ENCODE measurements at places on chromosomes 2 and 18.

- no peak for DNase-seq
These were observed 97.2 kb downstream of the SMAD7 start for GRCh38 chr18:48853588-48853987.

- DNase-seq, result no peak
These were observed 300.6 kb upstream of the SALL3 start for GRCh38 chr18:78679031-78679430.

- DNase-seq, result no peak
These were observed 48.5 kb downstream of the SOCS6 start for GRCh38 chr18:70337139-70337972.

- DNase-seq, result no peak
These were observed 15.2 kb downstream of the KCNJ3 start for GRCh38 chr2:154713675-154714074.

DNA sequence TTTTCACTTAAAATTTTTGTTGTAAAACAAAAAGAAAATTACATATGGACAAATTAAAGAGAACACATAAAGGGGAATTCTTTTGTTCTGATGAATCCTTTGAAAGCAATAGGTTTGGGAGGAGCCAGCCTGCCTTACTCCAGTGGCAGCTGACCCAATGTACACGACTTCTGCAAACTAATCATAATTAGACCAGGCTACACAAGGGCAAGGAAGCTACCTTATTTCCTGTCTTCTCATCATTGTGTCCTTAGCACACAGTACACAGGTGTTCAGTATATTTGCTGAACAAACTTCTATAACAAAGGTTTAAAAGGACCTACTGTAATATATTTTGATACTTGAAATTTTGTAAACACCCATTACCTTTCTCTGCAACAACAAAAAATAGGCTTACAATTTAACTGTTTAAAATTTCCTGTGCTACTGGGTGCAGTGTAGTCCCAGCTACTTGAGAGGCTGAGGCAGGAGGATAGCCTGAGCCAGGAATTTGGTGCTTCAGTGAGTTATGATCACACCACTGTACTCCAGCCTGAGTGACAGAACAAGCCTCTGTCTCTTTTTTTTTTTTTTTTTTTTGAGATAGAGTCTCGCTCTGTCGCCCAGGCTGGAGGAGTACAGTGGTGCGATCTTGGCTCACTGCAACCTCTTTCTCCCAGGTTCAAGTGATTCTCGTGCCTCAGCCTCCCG lies 18.9 kb downstream of the KCNG3 start:
- no peak for DNase-seq

GRCh38 chr2:71530641-71531332 lies 77.4 kb downstream of the DYSF start:
- DNase-seq, result no peak

DNA sequence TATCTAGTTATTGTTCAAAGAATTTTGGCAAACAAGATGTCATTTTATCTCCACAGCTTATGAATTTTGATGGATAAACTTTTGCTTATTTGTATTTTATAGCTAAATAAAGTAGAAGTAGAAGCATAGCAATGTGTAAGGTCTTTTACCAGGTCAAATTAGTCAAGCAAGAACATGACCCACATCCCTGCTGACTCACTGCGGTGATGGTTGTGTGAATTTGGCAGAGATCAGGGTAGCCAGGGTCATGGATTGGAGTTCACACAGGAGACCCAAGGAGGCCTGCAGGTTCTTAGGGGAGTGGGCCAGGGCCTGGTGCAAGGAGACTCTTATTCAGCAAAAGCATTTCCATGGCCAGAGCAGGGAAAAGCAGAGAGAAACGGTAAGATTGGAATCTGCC lies 18.7 kb downstream of the SP140 start:
- no peak for DNase-seq
